Midbrain (tissue), 1 donor: ENCODE measurements at places on chromosomes 5 and 9.

- DNase-seq, result no peak
These were observed 50.8 kb downstream of the GSN start for GRCh38 chr9:121318631-121319382.

- DNase-seq, result no peak
These were observed 34.0 kb downstream of the PIK3R1 start for GRCh38 chr5:68249520-68249919.

GRCh38 chr5:151086905-151087360, 6.1 kb upstream of the TNIP1 start:
- no peak for DNase-seq

GRCh38 chr9:84823421-84824271, 154.1 kb downstream of the NTRK2 start:
- DNase-seq, result no peak

DNA sequence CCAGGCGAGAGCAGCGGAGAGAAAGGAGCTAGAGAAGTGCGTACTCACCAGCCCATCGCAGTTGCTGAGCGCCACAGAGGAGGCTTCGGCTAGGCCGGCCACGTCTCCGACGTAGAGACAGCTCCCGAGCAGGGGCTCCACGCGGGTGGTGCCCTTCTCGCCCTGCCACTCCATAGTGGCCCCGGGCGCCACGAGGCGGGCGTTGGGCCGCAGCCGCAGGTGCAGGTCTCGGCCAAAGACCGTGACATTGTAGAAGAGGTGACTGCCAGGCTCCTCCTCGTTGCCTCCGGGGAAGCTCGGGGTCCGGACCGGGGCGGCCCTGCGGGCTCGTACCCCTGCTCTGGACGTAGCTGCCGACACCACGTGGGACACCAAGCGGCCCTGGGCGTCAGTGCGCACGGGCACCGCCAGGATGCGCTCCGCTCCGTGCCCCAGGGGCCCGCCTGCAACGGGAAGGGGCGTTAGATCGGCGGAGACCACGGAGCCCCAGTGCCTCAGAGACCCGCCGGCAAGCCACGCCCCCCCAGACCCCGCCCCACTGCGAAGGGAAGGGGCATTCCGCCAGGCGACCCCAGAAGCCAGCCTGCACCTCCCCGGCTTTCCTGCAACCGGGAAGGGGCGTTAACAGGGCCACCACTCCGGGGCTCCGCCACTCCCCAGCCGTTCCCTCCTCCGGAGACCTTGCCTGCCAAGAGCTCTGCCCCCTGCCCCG, 1.4 kb downstream of the ADAMTS2 start:
- DNase-seq, result no peak

GRCh38 chr5:122311497-122311960, 508 bp upstream of the SNCAIP start:
- no peak for DNase-seq

DNA sequence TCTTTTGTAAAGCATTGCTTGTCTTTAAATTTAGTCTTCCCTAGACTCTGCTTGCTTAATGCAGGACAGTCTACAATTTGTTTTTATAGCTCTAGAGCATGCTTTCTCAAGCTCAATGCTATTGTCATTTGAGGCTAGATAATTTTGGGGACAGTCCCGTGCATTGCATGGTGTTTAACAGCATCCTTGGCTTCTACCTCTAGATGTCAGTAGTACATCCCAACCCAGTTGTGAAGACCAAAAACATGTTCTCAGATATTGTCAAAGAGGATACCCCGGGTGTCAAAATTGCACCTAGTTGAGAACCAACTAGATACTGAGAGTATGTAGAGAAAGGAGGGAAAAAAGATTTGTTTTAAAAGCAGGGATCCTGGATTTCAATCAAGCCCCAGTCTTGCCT, 277.5 kb downstream of the CEMIP2 start:
- DNase-seq, result no peak

DNA sequence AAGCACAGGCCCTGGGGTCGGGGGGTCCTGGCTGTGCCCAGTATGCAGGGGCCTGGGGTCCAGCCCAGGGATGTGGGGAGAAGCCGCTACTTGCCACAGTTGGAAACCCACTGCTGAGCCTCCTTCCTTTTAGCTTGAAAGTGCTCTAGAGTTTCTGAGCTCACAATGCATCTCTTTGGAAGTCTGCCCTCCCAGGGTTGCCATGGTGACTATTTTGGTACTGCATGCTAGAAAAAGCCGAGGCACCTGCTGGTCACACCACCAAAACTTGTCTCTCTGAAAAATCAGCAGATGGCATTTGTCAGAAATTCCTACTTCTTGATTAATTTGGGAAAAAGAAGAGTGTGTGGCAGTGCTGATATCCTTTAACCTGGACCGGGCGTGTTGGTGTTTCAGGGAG, 151.8 kb downstream of the SEC61B start:
- DNase-seq, result peak; percentile 12

- DNase-seq, result no peak
These were observed 54.0 kb downstream of the SHOC1 start for GRCh38 chr9:111740739-111741138.

- no peak for DNase-seq
These were observed 14.3 kb downstream of the PDE8B start for GRCh38 chr5:77224672-77225355.

DNA sequence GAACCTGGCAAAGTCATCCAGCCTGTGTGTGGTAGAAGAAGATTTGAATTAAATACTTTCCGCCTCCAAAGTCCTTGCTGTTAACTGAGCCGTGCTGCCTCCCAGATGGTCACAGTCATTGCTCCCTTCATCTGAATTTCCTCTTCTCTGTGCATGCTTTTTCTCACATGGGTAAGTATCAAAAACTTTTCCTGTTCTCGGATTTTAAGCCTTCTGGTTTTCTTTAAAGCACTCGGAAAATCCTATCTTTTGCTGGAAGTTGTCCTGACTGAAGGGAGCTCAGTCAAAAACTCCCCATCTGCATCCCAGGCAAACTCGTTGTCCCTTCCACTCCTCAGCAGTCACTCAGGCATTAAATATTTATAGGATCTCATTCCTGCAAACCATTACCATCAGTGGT, 290.0 kb upstream of the PIK3R1 start:
- DNase-seq, result no peak

DNA sequence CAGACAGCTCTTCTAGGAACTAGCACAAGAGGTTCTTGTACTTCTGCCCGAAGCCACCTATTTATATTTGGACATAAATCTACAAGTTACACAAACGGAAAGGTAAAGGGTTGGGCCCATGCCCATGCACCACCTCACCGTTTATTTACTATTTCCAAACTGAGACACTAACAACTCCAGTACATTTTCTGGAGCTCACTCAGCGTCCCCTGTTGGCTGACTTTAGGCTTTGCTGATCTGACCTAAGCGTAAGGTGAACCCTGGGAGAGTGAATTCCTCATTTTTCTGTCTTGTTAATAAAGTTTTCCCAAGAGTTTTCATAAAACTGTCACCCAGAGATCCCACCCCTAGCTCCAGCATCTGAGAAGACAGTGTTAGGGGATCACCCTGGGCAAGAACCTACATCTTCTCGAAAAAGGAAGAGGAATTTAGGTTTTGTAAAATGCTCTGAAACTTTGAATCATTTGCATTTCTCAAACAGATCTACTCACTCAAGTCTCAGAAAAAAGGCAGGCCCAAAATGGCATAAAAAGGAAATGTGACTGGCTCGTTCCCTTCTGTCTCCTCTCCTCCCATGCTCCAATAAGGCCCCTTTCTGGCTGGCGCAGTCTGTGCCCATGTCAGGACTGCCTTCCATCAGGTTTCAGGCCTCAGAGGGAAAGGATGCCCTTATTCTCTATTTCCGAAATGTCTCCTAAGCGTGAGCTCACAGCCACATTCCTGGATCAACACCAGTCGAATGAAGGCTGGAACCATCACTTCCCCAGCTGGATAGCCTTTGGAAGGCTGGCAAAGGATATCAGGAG, 201.3 kb downstream of the FANCC start:
- DNase-seq, result no peak

DNA sequence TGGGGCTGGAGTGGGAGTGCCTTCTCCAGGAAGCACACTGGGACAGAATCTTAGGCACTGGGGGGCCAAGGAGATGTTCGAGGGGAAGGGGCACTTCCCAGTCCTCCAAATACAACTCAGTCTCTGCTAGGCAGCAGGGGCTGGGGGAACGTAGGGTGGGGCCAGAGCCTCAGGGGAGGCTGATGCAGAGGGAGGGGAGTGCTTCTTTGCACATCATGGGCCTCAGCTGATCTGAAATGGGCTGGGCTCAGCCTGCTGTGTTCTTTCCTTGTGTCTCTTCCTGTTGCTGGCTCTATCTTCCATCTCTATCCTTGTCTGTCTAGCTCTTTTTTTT, 15.6 kb downstream of the PSD2 start:
- DNase-seq, result no peak

DNA sequence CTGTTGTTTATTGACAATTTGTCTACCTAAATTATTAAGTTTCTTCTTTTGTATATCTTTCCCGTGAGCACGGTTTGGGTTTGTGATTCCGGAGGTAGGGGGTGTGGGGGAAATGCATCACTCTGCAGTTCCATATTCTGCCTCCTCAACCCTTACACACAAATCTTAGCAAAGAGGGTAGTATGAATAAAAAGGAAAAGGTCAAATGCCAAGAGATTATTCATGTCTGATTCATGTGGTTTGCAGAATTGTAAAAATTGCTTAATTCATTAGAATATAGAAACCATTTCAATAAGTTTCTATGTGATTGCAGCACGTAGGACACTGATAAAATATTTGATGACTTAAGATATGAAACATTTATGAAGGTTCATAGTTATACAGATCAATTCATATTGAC, 601.9 kb downstream of the SEMA5A start:
- DNase-seq, result no peak

DNA sequence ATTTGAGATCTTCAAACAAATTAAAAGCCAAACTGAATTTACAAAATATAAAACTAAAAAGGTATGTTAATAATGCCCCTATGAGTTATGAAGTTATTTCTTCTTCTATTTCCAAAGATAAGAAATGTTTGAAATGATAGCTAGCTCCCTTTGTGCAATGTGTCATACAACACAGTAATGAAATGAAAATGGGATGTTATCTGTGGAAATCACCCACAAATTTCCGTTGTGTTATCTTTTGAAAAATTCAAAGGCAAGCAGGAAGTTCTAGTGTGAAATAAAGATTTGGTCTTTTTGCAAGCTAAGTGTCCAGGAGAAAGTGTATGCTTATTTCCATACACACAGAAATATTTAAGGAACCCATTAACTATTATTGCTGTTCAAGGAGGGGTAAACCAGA, 375.3 kb upstream of the PRR16 start:
- DNase-seq, result no peak

GRCh38 chr5:75168026-75168735, 68.5 kb downstream of the ANKRD31 start:
- DNase-seq, result no peak

GRCh38 chr5:72511366-72511765, 4.2 kb upstream of the ZNF366 start:
- no peak for DNase-seq

DNA sequence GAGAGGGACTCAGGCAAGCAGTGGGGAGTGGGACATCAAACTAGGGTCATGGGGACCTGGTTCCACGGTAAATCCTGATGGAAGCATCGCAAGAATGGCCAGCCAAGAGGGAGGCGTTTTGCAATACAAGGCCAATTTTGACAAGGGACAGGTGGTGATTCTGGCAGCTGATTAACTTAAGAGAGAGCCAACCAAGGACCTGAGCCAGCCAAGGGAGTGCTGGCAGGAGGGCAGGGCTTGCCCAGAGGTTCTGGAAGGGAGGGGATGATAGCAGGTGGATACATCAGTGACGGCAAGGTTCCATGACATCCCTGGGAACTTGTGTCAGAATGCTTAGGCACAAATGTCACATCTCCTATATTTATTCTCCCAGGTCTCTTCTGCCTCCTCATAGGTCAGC, 32.8 kb upstream of the PUM3 start:
- no peak for DNase-seq

- no peak for DNase-seq
These were observed 89.8 kb upstream of the RAD23B start for GRCh38 chr9:107193251-107193650.

DNA sequence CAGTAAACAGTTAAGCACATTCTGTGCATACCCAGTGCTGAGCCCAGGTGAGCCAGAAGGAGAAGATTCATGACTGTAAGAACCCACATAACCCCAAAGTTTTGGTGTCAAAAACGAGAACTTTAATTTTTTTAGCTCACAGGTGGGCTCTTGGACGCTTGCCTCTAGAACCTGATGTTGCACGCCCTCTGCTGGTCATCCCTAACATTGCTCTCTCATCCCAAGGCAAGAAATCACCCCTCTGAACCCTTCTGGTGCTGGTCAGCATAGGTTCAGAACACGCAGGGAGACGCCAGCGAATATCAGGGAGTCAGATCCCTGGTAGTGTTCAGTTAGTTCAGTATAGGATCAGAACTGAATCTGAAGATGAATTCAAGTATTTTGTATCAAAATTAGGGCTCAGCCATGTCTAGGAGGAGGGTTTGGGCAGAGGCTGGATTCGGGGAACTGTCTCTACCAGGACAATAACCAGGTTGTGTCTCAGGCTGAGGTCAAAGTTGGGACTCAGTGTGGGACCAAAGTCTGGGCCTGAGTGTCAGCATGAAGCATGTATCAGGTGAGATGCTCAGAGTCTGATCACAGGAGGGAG, 4.1 kb upstream of the DNAJB5 start:
- DNase-seq, result peak; percentile 54

DNA sequence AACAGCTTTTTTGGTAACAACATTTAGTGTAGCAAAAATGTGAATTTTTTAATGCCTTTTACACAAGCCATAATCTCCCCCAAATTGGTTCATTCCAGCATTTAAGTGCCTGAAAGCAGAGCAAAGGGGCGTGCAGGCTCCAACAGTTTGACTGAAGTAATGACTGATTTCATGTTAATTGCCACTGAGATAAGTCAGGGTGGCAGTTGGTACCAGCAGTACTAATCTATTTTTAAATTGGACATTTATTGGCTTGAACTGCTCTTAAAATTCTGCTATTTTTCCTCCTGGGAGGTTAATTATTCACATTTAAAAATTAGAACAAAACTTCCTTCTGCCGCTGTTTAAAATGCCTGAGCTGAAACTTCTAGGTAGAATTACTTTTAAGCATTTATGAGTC, 12.4 kb downstream of the TMEM171 start:
- no peak for DNase-seq

DNA sequence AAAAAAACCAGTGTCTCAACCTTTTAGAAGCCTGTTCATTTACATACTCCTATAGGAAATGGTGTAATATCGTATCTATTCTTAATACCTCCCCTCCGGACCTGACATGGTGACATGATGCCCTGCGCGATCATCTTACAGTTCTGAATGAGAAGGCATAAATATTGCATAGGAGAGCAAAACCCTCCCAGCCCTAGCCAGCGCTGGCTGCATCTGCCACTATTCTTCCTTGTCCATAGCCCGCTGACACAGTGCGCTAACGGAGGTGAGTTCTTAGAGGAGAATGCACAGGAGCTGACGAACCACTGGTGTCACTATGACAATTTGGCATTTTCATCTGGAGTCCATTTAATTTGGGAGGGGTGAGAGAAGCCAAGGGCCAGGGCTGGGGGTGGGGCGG, 290.1 kb downstream of the EFNA5 start:
- no peak for DNase-seq

GRCh38 chr5:33008751-33009418, 297.8 kb downstream of the NPR3 start:
- DNase-seq, result no peak

GRCh38 chr9:124594225-124594624, 87.0 kb upstream of the NR5A1 start:
- DNase-seq, result no peak
